Foreskin melanocyte (primary cell): ENCODE measurements at places on chromosomes 12 and 14.

- DNase-seq, result no peak
These were observed 39.3 kb downstream of the ARL6IP4 start for GRCh38 chr12:123019841-123020138.

GRCh38 chr12:70354787-70355186 lies 11.3 kb upstream of the KCNMB4 start:
- DNase-seq, result no peak

DNA sequence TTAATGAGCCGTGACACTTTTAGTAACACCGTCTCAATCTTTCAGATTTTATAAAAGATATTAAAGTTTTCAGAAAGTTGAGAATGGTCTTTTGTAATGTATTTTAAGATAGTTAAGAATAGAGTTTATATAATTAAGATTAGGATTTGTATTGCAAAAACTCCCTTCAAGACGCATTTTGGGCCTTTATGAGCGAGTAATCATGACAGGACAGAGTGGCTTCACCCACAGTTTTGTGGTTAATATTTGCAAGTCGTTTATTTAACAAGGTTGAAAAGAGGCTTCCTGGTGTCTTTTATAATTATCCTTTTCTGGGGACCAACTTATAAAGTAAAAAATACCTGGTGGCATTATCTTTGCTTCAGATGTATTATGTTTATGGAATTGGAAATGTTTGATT lies 44.0 kb downstream of the TRAF3 start:
- DNase-seq, result no peak

GRCh38 chr14:86013641-86014040 lies 483.7 kb downstream of the FLRT2 start:
- DNase-seq, result no peak

GRCh38 chr14:29810682-29811081 lies 117.0 kb downstream of the PRKD1 start:
- peak; percentile 64 for DNase-seq

DNA sequence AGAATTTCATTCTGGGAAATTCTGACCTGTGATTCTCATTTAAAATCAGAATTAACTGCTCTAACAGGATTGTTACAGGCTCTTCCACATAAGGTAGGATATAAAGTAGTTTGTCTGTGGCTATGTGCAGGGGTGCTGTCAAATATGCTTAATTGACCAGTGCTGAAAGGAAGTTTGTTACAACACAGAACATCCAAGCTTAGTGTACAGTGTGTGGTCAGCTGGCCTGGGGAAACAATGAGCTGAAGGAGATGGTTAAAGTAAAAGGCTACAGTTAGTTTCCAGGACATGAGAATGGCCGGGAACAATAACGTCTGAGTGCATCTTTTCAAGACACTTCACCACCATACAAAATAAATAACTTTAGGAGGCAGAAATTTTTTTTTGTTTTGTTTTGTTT lies 68.0 kb downstream of the PKP2 start:
- DNase-seq, result no peak

DNA sequence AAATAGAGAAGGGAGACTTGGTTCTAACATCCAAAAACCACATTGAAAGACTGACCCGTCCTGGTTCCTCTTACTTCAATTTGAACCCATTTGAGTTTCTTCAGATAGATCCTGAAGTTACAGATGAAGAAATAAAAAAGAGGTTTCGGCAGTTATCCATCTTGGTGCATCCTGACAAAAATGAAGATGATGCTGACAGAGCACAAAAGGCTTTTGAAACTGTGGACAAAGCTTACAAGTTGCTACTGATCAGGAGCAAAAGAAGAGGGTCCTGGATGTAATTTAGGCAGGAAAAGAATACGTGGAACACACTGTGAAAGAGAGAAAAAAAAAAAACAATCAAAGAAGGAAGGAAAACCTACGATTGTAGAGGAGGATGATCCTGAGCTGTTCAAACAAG lies 25.4 kb upstream of the NFKBIA start:
- DNase-seq, result no peak
